ENCODE measurements at places on chromosomes 3 and 15.

- DNase-seq: no peak
Measured at GRCh38 chr15:36178303-36178633, 401.2 kb upstream of the CDIN1 start.

DNA sequence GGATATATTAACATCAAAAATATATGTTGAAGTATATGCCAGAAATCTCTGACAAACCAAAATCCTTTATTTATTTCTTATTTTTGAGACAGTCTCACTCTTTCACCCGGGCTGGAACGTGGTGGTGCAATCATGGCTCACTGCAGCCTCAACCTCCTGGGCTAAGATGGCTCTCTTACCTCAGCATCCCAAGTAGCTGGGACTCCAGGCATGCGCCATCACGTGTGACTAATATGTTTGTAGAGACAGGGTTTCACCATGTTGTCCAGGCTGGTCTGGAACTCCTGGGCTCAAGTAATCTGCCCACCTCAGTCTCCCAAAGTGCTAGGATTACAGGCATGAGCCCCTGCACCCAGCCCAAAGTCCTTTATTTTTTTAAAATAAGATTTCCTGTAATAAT, 11.9 kb downstream of the FAIM start:
- no peak for DNase-seq

DNA sequence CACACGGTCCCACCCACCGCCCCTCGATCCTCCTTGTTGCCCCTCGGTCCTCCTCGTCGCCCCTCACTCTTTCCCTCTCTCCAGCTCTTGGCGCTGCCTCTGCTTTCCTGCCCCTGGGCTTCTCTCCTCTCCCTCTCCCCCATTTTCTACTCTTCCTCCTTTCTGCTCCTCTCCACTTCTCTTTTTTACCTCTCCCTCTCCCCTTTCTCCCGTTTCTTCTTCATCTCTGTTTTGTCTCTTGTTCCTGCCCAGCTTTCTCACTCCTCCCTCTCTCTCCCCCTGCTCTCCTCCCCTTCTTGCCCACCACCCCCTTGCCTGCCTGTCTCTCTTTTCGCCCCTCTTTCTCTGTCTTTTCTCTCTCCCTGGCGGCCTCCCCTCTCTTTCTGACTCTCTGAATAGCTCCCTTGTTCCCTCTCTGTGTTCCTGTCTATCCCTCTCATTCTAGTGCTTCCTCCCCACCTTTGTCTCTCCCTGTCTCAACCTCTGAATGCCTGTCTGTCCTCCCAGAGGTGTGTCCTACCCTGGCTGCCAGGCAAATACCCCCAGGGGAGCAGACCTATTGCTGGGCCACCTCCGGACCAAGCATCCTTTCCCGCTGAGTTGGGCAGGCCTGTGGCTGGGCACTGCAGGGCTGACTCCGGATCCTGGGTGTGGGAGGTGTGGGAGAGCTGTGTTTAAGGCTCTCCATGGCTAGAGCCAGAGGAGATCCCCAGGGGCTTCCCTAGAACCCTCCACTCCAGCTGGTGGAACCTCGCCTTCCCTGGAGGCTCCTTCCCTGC, 41.0 kb downstream of the EPHB3 start:
- DNase-seq: no peak

GRCh38 chr3:195877767-195878423, 30.5 kb downstream of the TNK2 start:
- DNase-seq: no peak

DNA sequence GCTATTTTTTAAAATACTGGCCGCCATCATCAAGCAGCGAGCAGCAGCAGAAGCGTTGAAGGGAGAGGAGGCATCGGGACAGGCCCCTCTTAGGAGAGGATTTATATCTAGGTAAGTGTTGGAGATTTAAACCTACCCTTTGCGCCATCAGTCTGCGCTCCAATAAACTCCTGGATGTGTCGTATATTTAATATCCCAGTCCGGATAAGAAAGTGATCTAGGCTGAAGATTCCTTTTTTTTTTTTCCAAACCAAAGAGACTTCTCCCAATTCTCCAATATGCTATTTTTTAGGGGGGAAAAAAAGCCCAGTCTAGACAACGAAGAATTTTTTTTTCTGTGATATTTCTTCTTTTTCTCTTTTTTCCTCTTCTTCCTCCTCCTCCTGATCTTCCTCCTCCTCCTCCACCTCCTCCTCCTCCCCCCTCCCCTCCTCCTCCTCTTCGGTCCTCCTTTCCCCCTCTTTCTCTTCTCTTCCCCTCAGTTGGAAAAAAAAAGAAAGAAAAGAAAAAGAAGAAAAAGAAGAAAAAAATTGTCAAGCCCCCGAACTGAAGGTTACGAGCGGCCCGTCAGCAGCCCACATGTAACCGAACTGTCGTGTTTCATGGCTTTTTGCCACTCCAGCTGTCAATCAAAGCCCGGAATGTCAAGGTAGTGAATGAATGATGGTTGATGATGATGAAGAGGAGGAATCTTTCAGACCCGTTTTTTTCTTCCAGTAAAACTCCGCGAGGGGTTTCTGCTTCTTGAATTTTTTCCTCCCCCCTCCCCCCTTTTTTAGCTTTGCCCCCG, 835 bp downstream of the MEIS2 start:
- no peak for DNase-seq

DNA sequence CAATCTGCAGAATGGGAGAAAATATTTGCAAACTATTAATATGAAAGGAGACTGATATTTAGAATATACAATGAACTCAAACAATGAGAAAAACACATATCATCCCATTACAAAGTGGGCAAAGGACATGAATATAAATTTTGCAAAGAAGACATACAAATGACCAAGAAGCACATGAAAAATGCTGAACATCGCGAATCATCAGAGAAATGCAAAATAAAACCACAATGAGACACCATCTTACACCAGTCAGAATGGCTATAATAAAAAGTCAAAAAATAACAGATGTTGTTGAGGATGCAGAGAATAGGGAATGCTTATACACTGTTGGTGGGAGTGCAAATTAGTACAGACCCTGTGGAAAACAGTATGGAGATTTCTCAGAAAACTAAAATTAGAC, 83.6 kb downstream of the RAP2B start:
- no peak for DNase-seq

GRCh38 chr15:24718289-24719082, 42.9 kb downstream of the NPAP1 start:
- DNase-seq: no peak

DNA sequence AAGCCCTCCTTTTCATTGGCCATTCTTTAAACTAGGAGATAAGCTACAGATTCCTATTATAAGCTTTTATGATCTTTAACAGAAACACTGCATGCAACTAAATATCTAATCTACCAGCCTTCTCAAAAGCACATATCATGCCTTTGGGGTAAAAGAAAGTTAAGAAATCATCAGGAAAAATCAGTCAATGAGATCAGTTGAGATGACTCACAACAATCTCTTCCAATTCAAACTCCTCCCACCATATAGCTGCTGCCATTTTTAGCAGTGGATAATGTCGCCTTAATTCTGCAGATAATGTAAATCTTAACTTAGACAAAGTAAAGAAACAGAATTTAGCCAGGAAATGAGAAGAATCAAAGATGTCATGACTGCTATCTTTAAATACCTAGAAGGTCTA, 135.2 kb upstream of the BCL6 start:
- no peak for DNase-seq

GRCh38 chr3:169528289-169528688, 135.2 kb downstream of the MECOM start:
- DNase-seq: no peak

DNA sequence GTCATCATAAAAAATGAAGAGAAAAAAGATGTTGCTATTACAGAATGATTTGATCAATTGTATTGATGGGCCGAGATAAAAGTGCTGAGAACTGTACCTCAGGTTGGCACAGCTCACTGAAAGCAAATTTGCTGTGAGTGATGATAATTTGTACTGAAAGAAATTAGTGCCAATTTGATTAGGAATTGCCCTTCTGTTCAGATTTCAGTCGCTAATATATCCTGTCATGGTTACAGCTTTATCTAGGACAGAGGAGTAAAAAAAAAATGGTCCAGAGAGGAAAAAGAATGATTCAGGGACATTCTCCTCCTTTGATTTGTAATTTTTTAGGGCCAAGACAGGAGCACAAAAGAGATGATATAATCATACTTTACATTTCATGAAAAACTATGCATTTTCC, 1264.2 kb downstream of the ROBO2 start:
- no peak for DNase-seq

- no peak for DNase-seq
Measured at GRCh38 chr3:176939022-176939817, 258.1 kb downstream of the TBL1XR1 start.

DNA sequence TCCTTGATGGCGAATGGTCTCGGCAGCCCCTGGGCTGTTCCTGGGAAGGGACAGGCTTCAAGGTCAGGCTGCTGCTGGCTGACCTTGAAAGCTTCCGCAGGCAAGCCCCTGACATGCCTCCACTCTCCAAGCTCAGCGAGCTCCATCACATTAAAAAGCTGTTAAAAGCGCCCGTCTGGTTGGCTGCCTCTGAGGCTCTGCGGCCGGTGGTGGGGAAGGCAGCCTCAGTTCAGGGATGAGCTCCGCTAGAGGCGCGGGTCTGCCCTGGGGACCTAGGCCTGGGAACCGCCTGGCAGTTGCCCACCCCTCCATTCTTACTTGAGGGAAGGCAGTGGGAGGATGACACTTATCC, 103.8 kb downstream of the LINGO1 start:
- no peak for DNase-seq

DNA sequence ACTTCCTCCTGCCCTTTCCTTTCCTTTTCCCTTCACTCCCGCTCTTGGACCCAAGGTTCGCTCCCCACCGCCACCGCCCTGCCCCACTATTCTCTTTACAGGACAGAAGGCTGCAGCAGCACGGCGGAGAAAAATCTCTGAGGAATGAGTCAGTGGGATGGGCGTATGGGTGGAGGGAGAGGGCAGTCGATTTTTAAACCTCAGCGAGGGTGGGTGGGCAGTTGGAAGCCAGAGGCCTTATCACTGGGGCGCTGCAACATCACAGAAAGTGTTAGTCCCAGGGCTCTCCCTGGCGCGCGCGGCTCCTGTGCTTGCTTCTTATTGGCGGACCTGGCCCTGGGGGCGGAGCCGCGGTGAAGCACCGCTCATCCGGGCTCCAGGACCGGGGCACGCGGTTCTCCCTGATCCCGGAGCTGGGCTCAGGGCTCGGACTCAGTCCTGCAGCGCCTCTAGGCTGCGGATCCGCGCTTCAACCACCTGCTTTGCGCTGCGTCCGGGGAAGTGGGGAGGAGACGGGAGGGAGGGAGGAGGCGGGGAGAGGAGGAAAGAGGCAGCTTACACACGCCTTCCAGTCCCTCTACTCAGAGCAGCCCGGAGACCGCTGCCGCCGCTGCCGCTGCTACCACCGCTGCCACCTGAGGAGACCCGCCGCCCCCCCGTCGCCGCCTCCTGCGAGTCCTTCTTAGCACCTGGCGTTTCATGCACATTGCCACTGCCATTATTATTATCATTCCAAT, at the start of gene ALCAM:
Gene ALCAM (plus strand): TSS at position 584 of the 737 bp plus-strand sequence.
- DNase-seq: no peak

DNA sequence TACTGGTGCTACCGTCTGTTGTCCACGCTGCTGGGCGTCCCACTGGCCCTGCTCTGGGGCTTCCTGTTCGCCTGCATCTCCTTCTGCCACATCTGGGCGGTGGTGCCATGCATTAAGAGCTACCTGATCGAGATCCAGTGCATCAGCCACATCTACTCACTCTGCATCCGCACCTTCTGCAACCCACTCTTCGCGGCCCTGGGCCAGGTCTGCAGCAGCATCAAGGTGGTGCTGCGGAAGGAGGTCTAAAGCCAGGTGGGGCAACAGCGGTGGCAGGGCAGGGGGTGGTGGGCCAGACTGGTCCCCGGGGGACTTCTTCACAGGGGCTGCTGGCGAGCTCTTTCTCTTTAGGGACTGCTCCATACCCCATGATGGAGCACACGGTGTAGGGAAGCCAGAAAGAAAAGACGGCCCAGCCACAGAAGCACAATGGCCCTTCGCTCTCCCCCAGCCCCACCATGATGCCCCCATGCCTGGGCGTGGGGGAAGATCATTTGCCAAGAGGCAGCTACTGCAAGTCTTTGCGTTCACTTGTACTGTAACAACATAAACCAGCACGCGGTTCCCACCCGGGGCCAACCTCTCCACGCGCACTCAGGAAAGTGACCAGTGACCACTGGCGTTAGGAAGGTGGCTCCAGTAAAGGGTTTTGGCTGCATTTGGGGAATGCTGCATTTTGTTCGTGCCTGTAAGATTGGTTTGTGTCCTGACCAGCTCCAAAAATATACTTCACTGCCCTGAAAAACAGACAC, 12.2 kb downstream of the CAV3 start:
- no peak for DNase-seq

DNA sequence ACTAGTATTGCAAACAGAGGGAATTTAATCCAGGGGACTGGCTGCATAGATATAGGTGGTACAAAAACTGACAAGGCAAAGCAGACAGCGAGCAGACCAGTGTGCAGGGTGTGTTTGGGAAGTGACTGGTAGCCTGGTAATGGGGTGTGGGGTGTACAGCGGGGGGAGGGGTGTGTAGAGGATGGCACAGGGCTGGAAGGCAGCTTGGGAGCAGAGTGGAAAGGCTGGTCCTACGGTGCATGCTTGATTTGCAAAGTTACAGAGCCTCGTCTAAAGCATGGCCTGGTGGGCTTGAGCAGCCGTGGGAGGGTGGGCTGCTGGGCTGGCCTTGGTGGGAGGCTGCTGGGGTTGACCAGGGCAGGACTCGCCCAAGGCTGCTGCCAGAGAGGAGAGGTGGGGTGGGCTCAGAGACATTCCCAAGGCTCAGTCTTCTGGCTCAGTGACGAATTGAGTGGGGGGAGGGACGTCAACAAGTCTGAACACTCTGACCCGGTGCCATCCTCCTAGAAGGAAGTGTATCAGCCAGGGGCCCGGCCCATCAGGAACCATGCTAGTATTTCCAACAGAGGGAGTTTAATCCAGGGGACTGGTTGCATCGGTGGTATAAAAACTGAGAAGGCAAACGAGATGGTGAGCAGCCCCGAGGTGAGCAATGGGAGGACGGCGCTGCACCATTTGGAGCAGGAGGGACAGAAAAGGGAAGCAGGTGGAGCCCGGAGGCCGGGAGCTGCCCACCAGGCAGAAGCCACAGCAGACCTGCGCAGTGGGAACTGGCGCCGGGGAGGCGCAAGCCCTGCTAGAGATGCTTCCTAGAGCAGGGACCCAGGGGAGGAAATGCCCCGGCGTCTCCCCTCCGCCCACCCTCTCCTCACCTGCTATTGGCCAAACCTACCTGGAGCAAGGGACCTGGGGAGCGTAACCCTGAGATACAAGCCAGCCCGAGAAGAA, 29.2 kb downstream of the CPN2 start:
- DNase-seq: no peak

DNA sequence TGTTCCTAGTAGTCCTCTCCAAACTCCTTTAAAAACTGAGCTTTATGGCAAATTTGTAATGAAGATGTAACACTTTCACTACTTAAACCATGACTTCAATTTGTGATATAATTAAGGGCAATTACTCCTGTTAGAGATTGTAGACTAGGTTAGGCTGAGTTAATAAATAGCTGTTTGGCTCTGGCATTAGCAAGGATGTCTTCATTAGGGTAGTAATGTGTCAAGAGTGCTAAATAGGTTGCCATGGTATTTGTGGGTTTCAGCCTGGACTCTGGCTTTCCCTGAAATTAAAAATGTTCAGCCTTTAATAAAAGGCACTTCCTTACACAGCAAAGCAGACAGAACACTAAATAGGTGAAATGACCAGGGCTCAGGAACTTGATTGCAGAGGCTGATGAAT, 71.9 kb downstream of the GHSR start:
- DNase-seq: no peak

GRCh38 chr3:7710284-7710683, 791.3 kb upstream of the LMCD1 start:
- DNase-seq: no peak

Data from cortex of kidney (tissue), 1 donor.